ENCODE measurements at places on chromosomes 16 and 17.

- no peak for DNase-seq
These were observed 39.2 kb downstream of the IFT140 start for GRCh38 chr16:1572673-1573072.

GRCh38 chr17:47085736-47086135, 103.4 kb downstream of the CDC27 start:
- DNase-seq = no peak

GRCh38 chr17:55463600-55463999, 42.0 kb upstream of the MMD start:
- DNase-seq = no peak

GRCh38 chr17:49552070-49552751, 23.5 kb upstream of the NXPH3 start:
- DNase-seq = peak; percentile 71

GRCh38 chr17:37547986-37548385, 58.3 kb downstream of the DUSP14 start:
- no peak for DNase-seq

DNA sequence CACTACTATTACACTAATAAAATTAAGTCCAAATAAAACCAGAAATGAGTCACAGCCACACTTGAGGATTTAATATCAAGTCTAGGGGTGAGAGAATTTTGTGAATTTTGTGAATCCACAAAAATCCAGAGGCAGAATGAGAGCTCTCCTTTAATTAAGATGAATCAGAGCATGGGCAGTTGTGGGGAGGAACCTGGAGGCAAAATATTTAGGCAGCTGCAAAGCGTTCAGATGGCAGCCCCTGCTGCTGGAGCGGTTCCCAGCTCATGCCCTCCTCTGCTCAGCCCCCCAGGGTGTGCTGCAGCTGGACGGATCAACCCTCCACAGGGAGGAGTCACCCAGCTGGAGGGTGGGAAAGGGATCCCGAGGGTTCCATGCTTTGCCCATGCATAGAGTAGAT, 43.4 kb upstream of the IRX6 start:
- no peak for DNase-seq

DNA sequence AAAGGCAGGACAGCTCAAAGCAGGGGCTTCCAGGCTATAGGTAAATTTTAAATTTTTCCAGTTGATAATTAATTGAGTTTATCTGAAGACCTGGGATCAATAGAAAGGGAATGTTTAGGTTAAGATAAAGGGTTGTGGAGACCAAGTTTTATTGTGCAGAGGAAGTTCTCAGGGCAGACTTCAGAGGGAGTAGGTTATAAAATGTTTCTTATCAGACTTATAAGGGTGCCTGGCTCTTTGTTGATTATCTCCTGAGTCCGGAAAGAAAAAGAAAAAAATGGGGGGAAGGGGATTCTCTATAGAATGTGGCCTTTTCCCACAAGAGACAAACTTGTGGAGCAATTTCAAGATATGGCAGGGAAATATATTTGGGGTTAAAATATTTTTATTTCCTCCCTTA, 15.9 kb downstream of the SLC46A1 start:
- DNase-seq = no peak

GRCh38 chr16:47578573-47578972, 117.4 kb downstream of the PHKB start:
- no peak for DNase-seq

DNA sequence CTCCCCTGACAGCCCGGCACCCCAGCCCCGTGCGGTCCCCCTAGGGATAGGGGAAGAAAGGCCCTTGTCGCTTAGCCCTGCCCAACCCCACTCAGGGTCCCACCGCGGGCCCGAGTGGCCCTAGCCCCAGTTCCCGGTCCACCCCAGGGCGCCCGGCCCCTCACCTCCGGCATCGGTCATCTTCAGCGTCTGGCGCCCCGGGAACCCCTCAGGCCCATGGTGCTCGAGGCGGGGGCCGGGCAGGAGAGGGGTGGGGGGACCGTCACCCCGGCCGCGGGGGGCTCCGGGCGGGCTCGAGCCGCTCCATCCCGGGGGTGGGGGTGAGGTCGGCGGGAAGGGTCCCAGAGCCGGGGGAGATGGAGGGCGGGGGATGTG, 620 bp downstream of the SAMD14 start:
- no peak for DNase-seq

GRCh38 chr17:49984283-49984682, 10.7 kb downstream of the DLX3 start:
- no peak for DNase-seq

- DNase-seq = no peak
These were observed 20.7 kb upstream of the MNT start for GRCh38 chr17:2421315-2422147.

DNA sequence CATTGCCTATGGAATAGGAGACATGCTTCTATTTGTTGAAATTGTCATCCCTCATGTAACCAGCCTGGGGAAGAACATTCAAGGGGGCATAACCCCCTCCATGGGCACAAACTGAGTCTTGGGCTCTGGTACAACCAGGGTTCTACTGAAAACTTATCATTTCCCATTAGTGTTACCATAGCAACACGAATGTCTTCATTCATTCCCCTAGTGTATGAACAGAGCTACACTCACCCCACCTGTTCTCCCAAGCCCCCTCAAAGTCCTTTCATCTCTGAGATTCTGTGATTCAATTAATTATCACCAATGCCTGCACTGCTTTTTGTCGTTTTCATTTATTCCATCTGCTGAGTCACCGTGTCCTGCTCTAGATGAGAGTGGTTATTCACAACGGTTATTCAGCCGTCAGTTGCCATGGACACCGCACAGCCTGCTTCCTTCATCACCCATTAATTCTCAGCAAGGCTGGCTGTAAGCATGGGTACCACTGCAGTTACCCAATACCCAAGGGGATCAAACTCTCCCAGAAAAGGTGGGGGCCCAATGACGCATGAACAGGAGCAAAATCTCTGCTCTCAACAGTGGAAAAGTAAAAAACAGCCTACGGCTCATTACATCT, 1.6 kb upstream of the GAST start:
- DNase-seq = no peak

GRCh38 chr17:74210191-74211140, 2.9 kb upstream of the TTYH2 start:
- DNase-seq = peak; percentile 84

DNA sequence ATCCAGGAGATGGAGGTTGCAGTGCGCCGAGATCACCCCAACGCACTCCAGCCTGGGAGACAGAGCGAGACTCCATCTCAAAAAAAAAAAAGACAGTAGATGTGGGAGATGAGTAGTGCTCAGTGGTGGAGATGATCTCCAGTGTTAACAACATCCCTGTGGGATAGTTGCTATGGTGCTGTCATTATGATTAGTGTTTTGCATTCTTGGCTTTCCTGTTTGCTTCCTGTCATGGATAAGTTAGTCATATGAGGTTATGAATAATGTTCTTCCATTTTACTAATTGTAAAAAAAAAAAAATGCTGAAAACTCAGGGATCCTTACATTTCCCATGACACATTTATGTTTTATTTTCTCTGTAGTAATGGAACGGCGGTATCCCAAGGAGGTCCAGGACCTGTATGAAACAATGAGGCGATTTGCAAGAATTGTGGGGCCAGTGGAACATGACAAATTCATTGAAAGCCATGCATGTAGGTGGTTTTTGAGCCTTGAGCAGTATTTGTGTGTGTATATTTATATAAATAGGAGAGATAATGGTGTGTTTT, 24.5 kb upstream of the DUSP14 start:
- DNase-seq = no peak

- no peak for DNase-seq
These were observed 108.9 kb downstream of the GNAO1 start for GRCh38 chr16:56300242-56300623.

- DNase-seq = no peak
These were observed 59.8 kb downstream of the MRM1 start for GRCh38 chr17:36661047-36661666.

DNA sequence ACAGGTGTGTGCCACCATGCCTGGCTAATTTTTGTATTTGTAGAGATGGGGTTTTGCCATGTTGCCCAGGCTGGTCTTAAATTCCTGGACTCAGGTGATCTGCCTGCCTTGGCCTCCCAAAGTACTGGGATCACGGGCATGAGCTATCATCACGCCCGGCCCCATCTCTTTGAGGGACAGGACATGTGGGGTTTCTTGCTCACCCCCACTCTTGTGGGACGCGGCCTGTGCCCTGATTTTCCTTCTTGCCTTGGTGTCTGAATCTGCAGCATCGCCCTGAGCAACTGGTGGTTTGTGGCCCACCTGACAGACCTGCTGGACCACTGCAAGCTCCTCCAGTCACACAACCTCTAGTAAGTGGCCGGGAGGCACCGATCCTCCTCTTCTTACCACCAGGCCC, 25.6 kb downstream of the NUP85 start:
- DNase-seq = no peak

DNA sequence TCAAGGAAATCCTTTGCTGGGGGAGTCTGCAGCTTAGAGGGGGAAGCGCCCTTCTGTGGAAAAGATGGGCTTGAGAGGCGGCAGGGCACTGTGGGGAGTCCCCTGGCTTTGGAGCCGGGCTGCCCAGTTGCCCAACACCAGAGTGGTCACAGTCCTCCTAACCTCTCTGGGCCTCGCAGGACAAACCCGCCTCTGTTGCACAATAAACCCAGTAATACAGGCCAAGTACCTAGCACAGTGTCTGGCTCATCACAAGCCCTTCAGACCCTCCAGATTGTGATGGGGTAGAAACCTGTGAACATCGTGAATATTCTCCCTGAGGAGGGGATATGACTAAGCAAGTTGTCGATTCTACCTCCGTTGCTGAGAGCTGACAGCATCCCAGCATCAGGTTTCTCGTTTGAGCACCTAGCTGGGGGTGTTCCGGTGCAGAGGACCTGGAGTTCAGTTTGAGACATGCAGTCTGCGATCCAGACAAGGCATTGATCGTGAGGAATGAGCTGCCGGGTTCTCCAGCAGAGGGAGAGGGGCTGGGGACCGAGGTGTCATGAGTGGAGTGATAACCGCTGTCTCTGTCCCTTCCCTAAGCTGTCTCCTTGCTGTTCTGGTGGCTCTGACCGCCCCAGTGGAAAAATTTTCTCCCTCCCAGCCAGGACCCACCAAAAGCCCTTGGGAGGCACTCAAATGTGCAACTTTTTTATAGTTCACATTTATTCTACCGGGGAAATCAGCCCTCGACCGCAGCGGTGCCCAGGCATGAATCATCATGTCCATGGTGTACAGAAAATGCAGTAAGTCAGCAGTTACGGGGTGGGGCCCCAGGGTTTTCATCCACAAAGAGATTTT, 161.9 kb downstream of the WSCD1 start:
- no peak for DNase-seq

GRCh38 chr17:50501054-50501453, 7.2 kb upstream of the MYCBPAP start:
- no peak for DNase-seq

DNA sequence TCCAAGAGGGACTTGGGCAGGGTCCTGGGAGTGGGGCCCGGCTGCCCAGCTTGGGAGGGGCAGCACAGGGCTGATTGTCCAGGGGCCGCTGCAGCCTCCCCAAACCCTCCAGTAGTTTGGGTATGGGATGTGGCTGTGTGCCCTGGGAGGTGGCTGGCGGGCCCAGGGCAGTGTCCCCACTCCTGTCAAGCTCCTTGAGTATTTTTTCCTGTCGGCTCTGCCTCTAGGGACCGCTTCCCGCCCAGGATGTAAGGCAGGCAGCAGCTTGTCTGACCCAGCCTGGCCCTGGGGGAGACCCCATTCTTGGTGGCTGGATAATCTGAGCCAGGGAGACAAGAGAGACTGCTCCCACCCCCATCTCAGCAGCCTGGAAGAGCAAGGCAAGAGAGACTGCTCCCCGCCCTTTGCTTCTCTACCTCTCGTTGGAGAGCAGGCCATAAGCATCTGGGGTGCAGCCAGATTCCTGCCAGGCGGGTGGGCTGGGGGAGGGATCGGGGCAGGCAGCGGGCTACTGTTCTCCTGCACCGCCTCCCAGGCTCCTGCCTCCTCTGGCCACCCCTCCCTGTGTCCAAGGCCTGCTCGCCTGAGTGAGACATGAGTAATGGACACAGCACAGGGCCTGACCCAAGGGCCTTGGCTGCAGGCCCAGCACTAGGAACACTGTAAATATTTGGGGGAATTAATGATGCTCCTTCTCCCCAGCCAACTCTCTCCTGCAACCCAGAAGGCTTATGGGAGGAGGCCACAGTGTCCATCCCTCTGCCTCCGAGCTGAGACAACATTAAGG, 18.4 kb upstream of the ITGA3 start:
- no peak for DNase-seq

- DNase-seq = no peak
These were observed 1.3 kb upstream of the BAIAP2 start for GRCh38 chr17:81033535-81034167.

DNA sequence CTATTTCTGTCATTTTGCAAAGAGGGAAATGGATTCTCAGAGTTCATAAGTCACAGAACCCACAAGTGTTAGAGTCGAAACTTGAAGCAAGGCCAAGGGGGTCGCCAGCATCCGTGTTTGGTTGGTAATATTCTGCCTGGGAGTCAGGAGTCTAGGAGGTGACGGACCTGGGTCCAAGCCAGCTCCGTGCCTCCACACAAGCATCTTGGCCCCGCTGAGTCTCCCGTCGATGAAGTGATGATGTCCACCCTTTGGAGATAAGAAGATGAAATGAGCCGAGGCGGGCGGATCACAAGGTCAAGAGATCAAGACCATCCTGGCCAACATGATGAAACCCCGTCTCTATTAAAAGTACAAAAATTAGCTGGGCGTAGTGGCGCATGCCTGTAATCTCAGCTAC, 53.2 kb upstream of the TNRC6C start:
- no peak for DNase-seq

DNA sequence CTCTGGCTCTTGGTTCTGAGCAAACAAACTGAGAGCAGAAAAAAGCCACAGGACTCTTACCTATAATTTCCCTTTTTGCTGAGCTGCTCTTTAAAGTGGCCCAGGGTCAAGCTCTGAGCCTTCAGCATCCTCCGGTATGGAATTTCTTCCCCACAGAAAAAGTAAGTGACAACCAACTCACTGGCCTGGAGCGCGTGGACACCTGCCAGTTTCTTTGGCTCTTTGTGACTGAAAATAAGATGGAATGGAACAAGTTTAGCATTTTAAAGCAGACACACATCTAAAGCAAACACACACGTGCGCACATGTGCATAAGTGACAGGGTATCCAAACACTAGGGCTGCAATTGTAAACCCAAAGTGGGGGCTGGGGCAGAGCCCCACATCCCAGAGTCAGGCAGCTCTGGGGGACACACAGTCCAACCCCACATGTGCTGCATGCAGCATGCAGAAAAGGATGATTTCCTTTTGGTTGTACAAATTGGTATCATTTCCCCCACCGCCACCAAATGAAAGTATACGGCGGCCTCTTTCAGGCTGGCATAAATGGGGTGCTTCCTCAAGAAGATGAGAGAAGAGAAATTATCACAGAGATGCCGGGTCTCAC, 27.5 kb downstream of the AXIN2 start:
- DNase-seq = no peak

- DNase-seq = no peak
These were observed 116.7 kb downstream of the C16orf78 start for GRCh38 chr16:49490321-49490705.
